ENCODE measurements at places on chromosomes 7 and 10. TPM values are rescaled to one million over a fixed set of nuclear protein-coding genes. Genes with fewer than 3 reads are reported as not detected.

The SLC13A1 gene
- not detected for polyA plus RNA-seq

The CPN1 gene
- polyA plus RNA-seq: not detected

The IRF5 gene
- polyA plus RNA-seq: 0.36 TPM

The PUS7 gene
- polyA plus RNA-seq: 5.2 TPM

The SOSTDC1 gene
- polyA plus RNA-seq: not detected

The PRPS1L1 gene
- polyA plus RNA-seq: not detected

The TNRC18 gene
- polyA plus RNA-seq: 20.1 TPM

The H2BK1 gene
- polyA plus RNA-seq: not detected

The MMP21 gene
- not detected for polyA plus RNA-seq

The TMEM229A gene
- not detected for polyA plus RNA-seq

The SSC4D gene
- polyA plus RNA-seq: 0.92 TPM

The CPXM2 gene
- 14.4 TPM for polyA plus RNA-seq

The CTBP2 gene
- polyA plus RNA-seq: 49.3 TPM

The SFR1 gene
- 1.5 TPM for polyA plus RNA-seq

The BMPR1A gene
- polyA plus RNA-seq: 39.6 TPM

The RAB19 gene
- polyA plus RNA-seq: not detected

The HDAC9 gene
- polyA plus RNA-seq: 14.7 TPM

The TECTB gene
- 0.02 TPM for polyA plus RNA-seq

The GRM3 gene
- not detected for polyA plus RNA-seq

The EPHA1 gene
- polyA plus RNA-seq: not detected

The TBC1D12 gene
- polyA plus RNA-seq: 3.3 TPM

The RBM20 gene
- not detected for polyA plus RNA-seq

The CLCN1 gene
- polyA plus RNA-seq: not detected

The MRC1 gene
- not detected for polyA plus RNA-seq

The CPA2 gene
- polyA plus RNA-seq: not detected

The PHKG1 gene
- polyA plus RNA-seq: 0.16 TPM

The SLC16A12 gene
- 0.06 TPM for polyA plus RNA-seq

The KNDC1 gene
- polyA plus RNA-seq: 1.1 TPM

The EVX1 gene
- not detected for polyA plus RNA-seq

The AMPH gene
- polyA plus RNA-seq: 1.6 TPM

The CNPY1 gene
- polyA plus RNA-seq: not detected

The MBL2 gene
- polyA plus RNA-seq: not detected

The HOXA5 gene
- polyA plus RNA-seq: 1.2 TPM

The CHN2 gene
- not detected for polyA plus RNA-seq

The VSTM4 gene
- polyA plus RNA-seq: 4.4 TPM

The HOXA2 gene
- polyA plus RNA-seq: 0.09 TPM

The KLF14 gene
- polyA plus RNA-seq: not detected

The SLC13A4 gene
- 0.04 TPM for polyA plus RNA-seq

The PON1 gene
- polyA plus RNA-seq: not detected

The TMEM178B gene
- 0.43 TPM for polyA plus RNA-seq

Data from BJ (cell line).